NCI-H2107 (cell line): ENCODE measurements at places on chromosomes 7 and 10.

DNA sequence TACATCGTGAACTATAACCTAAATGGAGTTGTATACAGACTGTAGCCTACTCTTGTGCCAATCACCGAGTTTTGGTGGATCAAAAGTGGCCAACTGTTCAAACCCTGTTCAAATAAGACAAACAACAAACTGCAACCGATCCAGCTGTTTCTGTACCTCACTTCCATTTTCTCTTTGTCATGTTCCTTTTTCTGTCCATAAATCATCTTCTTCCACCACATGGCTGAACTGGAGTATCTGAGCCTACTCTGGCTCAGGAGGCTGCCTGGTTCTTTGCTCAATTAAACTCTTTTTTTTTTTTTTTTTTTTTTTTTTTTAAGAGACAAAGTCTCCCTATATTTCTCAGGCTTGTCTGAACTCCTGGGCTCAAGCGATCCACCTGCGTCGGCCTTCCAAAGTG lies 59.0 kb upstream of the NPVF start:
- DNase-seq = no peak

DNA sequence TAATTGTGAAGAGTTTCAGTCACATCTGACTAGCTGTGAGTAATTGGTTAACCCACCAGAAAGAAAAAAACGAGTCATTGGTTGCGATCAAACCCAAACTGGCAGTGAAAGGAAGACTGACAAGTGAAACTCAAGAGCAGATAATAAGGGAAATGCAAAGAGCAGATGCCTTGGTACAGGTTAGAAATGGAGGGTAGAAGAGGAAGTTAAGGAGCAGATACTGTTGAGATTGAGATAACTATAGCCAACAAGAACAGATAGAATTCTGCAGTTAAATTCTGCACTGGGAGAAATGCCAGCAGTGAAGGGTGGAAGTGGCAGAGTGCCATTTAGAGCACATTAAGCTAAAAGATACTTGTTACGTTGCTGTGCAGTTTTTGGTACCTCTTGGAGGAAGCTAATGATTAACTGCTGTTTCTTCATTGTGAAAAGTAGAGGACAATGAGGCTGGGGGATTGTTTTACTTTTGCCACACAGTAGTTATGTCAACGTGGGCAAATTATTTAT lies 65.8 kb downstream of the CDK13 start:
- DNase-seq = peak; percentile 5

DNA sequence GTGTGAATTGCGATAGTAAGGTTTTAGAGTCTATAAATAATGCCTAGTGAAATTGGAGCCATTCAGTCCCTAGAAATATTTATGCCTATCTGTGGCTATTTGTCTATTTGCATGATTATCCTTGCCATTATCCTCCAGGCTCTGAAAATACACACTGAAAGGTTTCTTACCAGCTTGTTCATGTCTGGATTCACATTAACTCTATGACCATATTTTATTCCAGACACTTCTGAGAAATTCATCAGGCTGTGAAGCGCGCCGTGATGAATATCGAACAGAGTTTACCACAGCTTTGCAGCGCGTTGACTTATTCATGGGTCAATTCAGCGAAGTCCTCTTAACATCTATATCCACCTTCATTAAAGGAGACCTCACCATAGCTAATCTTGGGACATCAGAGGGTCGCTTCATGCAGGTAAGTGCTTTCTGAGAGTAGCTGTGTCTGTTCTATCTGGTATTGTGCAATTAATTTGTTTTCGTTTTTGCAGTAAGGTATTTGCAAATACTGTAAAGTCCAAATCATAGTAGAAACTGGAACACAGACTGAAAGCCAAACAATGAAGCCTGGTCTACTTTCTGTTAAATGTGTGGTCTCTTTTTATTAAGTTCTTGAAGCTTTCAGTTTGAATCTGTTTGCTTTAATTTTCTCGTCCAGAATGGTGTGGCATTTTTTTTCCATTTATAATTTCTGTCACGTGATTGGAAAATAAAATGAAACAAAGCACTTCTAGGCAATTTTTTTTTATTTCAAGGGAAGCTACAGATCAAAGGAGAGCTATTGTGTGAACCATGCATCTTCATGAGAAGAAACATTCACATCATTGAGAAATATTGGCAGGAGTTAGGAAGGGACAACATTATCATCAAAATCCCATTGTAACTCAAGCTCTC lies 59.7 kb downstream of the MET start:
- DNase-seq = no peak

DNA sequence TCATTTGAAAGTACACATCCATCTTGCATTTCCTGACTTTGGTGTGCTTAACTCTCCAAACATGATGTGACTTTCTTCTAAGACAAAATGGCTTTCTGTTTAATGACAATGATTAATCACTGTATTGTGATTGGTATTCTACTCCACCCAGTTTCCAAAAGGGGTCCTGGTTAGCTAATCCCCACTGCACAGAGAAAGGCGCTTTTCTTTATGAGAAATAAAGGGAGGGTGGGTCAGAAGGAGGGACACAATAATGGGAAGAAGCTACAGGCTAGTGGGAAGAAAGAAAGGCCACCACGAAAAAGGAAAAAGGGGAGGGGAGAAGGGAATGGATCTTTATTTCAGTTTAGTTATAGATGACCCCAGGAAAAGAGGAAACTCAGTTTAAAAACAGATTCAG lies 69.2 kb downstream of the PRTFDC1 start:
- DNase-seq = no peak

DNA sequence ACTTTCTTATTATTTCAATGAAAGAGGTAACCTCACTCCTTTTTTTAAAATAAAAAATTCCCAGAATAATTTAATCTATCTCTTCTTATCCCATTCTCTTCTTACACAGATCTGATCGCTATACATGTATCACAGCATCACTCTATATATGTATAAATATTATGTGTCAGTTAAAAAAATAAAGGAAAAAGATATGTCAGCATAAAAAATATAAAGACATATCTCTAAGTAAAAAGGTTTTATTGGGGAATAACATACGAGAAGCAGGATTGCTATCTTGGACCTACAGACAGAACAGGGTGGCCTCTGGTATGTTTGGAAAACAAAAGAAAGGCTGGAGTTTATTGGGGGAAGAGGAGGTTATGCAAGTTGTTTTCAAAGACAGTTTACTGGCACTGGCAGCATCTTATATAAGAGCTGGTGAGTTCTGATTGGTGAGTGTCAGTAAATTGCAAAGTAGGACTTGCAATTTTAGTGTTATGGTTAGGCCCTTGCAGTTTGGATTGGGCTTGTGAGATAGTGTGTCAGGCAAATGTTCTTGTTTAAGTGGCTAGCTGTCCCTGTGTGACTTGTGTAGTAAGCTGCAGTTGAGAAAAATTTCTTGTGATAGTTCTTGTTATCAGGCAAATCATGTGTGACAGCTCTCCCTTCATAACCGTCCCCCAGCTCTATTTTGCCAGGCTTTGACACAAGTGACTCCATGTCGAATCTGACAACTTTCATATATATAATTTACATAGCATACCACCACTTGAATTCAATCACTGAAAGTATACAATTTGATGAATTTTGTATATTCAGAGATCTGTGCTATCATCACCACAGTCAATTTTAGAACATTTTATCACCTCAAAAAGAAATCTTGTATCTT lies 118.2 kb downstream of the HBP1 start:
- no peak for DNase-seq

- DNase-seq = no peak
Observed at GRCh38 chr7:117675497-117676435, 195.9 kb downstream of the CFTR start.

GRCh38 chr10:13725594-13725993 lies 138.8 kb downstream of the PRPF18 start:
- DNase-seq = no peak

GRCh38 chr10:5305374-5305773 lies 59.4 kb upstream of the UCN3 start:
- no peak for DNase-seq

- peak; percentile 76 for DNase-seq
Observed at GRCh38 chr7:150940431-150941102, 37.6 kb downstream of the KCNH2 start.

- DNase-seq = no peak
Observed at GRCh38 chr7:103851357-103851756, 138.1 kb downstream of the RELN start.
